ENCODE measurements at places on chromosomes 7 and 10.
A peak's percentile ranks its signal among the peaks of the same experiment; 100 is the strongest.

DNA sequence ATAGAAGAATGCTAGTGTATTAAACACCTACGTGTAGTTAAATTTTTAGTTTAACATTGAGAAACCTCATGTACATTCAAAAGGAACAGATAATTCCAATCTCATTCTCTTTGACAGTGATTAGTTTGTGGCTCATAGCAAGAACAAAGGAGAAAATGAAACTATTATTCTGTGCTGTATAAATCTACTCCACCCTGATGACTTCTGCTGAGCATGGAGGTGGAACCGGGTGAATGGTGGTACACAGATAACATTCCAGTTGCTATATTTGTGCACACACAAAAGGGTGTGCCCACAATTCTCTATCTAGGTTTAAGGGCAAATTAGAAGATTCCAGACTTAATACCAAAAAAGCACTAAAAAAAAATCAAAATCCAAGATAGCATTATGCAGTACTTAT lies 17.0 kb upstream of the RALA start:
- no peak for DNase-seq

DNA sequence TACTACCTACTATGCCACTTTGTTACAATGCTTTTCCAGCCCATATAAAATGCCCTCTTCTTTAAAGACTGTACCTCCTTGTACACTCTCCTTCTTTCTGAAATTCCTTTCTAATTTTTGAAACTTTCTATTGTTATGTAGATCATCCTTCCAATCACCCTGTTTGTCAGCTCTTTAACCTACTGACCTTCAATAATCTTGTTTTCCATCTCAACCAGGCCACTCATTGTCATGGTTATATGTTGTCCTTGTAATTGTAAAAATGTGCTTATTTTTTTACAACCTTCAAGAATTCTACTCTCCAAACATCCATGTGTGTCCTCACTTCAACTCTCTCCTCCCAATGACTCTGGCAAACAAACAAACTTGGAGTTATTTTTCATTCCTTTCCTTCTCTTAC lies 1172.6 kb upstream of the CELF2 start:
- no peak for DNase-seq

DNA sequence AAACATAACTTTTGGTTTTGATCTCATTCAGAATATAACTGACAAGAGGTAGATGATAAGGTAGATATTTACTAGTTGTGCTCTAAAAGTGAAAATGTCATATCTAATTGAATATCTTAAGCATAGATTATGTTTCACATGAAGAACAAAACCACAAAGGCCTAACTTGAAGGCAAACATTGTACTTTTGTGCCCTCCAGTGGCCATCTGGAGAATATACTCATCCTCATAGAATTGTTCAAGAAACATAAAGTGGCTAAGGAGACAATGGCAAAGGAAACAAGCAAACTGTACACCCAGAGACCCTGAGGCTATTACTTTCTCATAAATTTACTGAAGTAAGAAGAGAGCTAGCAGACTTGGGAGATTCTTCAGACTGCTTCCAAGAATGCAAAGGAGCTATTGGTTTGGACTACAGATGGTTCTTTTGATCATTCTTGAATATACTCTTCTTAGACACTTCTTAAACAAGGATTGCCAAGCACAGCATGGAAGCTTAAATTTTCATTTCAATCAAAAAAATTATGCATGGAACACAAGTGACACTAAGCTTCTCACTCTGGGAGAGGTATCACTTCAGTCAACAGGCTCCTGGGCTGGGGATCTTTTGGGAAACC lies 98.2 kb upstream of the DKK1 start:
- DNase-seq: peak; percentile 2

DNA sequence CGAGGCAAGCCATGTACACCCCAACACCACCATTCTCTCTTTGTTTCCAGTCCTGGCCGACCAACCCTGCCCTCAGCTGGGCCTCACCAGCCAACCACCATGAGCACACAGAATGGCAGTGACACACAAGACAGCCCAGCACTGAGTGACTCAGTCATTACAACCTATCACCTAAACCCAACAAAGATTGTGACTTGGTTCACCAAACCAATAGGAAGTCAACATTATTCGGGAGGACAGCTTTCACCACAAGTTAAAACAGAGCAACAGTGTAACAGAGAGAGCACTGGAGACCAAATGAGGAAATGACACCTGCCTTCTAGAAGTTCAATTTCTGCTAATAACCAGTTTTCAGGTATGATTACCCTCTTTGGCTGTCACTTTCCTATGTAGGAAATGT lies 72.1 kb downstream of the DNMBP start:
- no peak for DNase-seq

GRCh38 chr10:124650263-124650662 lies 93.9 kb downstream of the FAM53B start:
- DNase-seq: no peak

DNA sequence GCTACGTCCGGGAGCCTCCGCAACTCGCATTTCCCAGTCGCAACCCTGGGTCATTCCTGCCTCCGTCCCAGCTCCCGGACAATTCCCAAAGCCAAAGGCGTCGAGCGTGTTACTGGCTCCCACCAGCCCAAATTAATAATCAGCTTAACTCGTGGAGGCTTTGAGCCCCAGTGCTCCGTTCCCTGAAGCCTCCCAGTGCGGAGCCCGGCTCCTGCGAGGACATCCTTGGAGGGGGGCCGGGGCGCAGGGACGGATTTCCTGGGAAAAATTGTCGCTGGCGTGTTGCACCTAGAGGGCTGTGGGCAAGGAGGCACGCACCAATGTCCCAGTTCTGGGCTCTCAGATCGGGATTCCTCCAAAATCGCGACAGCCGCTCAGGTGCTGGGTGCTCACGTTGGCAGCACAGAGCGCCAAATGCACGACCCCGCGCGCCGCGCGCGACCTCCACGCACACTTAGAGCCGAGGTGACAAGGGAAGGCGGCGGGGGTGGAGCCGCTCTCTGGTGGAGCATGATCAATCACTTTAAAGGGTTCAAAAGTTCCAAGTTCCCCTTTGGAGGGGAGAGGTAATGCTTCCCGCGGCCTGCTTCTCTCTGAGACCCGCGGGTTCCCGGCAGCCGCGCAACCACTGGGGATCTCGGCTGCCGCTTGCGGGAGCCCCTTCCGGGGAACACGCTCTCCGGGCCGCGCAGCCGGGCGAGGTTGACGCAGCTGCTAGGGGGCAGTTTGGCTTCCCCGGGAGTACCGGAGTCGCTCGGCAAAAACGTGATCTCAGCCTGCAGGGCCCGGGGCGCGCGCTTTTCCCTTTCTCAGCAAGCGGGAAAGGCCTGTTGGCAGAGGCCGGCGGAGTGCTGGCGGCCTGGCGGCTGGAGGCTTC lies 25.5 kb downstream of the SKIDA1 start:
- no peak for DNase-seq

- no peak for DNase-seq
Measured at GRCh38 chr7:37732888-37733287, 49.3 kb downstream of the GPR141 start.

DNA sequence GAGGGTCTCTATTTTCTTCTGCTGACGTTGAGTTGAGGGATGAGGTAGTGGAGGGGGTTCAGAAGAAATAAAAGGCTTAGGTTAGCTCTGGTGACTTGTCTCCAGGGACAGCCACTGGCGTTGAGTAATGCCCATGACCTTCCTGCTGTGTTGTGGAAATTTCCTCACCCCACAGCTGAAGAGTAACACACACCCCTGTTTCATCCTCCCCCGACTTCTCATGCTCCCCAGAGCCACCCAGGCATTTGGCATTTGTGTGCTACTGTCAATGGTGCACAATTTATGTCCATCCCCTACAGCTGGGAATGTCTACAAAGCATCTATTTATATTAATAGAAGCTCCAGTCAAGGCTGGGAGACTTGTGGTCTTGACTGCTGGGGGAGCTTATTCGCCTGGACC lies 4.7 kb upstream of the TMEM72 start:
- DNase-seq: no peak

DNA sequence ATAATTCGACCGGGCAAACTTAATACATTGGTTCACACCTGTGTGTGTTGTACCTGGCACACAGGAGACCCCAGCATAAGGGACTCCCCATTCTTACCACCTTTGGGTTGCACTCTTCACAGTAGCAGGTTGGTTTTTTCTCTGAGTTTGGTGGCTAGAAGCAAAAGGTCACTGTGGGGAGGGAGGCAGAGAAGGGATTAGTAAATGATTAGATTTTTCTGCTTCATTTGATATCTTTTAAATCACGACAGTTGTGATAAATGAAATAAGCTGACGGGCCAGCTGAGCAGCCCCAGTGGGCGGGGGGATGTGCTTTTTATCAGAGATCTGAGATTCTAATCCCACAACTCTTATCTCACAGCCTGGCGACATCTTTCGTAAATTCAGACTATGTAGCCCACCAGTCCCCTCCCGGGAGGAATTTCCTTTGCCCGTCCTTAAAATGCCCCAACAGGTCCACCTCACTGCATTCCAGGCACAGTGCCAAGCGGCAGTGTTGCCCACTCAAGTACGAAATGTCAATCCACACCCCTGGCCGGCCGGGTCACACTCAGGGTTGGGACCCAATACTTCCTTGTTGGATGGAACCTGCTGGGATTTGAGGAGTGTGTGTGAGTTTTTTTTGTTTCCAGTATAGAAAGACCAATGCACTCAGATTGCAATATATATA lies 10.5 kb upstream of the KCP start:
- no peak for DNase-seq

DNA sequence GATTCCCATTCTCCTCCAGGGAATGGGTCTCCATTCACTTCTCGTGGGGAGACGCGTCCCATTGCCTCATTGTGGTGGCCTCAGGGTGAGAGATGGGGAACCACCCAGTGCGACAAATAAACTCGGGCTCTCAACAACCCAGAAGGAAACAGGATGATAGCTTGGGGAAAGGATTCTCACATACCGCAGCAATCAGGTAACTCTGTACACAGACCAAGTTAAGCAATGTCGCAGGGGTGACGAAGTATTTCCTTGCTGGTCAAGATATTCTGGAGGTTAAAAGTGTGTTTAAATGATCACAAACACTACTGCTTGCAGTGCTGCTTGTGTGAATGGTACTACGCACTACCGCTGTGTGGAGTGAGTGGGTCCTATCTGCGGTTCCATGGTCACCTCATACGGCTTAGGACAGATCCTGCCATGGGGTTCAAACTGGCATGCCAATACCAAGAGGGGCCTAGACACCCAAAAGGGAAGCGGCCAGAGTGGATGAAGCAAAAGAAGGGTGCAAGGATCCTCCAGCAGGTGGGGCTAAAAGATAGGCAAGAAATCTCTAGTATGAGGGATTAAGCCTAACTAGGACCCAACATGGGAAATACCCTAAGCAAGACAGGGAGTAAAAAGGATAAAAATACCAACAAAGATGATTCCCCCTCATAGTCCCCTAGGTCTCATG lies 143.8 kb upstream of the TMEM106B start:
- peak; percentile 44 for DNase-seq

- no peak for DNase-seq
Measured at GRCh38 chr10:91796331-91797047, 1.7 kb upstream of the TNKS2 start.

DNA sequence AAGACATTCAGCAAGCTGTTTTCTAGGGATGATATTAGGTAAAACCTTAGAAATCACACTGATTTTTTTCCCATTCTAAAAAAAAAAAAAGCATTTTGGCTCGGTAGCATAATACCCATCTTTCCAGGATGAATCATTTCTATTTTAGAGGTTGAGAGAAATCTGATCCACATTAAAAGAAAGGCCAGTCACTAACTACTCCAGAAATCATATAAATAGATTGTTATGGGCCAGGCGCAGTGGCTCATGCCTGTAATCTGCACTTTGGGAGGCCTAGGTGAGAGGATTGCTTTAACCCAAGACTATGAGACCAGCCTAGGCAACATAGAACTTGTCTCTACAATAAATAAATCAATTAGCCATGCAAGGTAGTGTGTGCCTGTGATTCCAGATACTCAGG lies 164.3 kb downstream of the BAMBI start:
- DNase-seq: no peak

All from stimulated activated CD8-positive, alpha-beta memory T cell treated with anti-CD3 and anti-CD28 coated beads, Interleukin-4, amount 100 ng/mL, for 4 hours (primary cell).